Hematopoietic multipotent progenitor cell treated with erythropoietin and hydrocortisone succinate and interleukin-3 and kit ligand, for 6 days (in vitro differentiated cells): ENCODE measurements at places on chromosomes 11 and 22.

DNA sequence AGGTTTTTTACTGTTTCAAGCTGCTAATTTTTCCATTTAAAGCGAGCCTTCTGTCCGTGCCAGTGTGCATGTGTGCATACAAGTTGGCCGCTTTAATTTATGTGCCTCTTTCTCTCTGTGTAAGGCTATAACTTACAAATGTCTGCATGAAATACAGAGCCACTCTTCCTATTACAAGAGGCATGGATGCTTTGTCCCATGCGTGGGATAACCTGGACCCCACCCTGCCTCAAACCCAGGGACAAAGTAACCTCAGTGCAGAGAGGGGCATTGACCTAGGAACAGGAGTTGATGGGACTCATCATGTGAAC, 28.8 kb downstream of the PKNOX2 start:
- no peak for DNase-seq

GRCh38 chr11:81644239-81644840, 1089.3 kb downstream of the FAM181B start:
- DNase-seq: peak; percentile 84

GRCh38 chr11:90753546-90753945, 530.7 kb upstream of the CHORDC1 start:
- DNase-seq: no peak

GRCh38 chr11:1388763-1389102, 1.0 kb upstream of the BRSK2 start:
- no peak for DNase-seq

DNA sequence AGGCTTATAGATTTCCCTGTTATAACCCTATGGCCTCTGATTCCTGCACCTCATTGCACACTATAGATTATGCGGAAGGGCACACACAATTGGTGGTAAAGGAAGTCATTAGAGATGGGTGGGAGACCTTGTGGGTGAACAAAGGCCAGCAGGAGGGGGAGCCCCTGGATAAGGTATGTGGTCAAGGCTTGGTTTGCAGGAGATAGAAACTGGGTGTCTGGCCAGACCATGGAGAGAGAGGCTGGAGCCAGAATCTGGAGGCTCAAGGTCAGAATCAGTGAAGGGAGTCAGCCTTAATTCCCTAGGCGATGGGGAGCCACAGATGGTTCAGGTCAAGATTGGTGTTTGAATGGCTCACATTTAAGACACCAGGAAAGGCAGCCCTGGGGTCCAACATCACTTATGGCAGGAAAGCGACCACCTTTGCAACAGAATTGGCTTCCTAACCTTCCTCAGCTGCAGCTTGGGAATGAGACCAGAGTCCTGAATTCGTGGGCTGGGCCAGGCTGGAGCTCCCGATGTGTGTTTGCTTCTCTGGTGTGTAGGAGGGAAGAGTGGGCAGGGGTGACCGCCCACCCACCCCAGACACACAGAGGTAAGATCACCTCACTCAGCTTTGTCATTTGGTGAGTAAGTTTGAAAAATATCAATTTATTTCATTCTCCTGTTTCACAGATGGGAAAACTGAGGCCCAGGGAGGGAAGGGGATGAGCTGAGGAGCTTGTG, 22.7 kb upstream of the SCUBE1 start:
- no peak for DNase-seq

GRCh38 chr11:69462106-69462951, 19.1 kb upstream of the LINC01488 start:
- no peak for DNase-seq

DNA sequence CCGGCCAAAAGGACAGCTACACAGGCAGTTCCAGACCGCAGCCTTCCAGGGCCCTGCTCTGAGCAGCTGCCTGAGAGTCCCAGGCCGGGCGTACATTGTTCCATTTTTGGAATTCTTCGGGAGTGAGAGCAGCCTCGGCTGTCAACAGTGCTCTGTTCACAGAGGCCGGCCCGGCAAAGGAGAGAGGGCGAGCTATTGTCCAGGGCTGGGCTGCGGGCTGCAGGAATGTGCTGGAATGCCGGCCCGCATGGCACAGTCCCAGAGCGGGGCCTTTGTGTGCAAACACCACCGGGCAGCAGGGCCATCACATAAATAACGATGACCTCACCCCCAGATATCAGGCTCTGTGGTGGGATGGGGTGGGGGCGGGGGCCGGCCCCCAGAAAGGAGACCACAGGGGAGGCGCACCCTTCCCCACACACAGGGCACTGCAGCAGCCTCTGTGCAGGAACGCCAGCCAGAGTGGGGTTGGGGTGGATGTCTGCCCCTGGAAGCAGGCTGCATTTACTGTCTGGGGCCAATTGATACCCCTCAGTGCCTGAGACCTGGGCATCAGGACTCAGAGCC, 15.8 kb downstream of the LINC01488 start:
- DNase-seq: peak; percentile 14
